ENCODE measurements at places on chromosomes 3 and 15.
A peak's percentile ranks its signal among the peaks of the same experiment; 100 is the strongest.

DNA sequence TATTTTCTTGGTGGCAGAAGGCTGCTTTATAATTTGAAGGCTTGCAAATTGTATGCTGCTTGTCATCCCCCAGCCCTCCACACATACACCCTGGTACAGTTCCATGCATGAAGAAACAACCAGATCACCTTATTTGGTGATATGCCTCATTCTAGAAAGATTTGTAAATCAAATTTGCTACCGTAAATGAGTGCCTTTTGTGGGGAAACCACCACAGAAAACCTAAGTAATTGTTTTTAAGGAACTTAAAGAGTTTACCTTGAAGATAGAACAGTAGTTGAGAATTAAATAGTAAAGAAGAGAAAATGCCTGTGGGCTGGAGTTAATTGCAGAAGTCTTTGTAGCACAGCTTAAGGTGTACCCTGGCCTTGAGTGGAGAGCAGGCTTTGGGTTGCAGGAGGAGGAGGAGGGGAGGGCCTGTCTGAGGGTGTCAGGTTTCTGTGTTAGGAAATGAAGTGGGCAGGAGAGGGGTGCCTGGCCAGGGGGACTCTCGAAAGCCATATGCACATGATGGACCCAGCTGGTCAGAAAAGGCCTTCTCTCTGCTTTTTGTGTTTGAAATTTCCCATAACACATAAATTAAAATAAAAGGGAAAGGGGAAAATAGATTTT is 6.9 kb downstream of the NIPA2 start:
- DNase-seq = no peak

GRCh38 chr3:177135841-177136492 is 61.3 kb downstream of the TBL1XR1 start:
- DNase-seq = no peak

DNA sequence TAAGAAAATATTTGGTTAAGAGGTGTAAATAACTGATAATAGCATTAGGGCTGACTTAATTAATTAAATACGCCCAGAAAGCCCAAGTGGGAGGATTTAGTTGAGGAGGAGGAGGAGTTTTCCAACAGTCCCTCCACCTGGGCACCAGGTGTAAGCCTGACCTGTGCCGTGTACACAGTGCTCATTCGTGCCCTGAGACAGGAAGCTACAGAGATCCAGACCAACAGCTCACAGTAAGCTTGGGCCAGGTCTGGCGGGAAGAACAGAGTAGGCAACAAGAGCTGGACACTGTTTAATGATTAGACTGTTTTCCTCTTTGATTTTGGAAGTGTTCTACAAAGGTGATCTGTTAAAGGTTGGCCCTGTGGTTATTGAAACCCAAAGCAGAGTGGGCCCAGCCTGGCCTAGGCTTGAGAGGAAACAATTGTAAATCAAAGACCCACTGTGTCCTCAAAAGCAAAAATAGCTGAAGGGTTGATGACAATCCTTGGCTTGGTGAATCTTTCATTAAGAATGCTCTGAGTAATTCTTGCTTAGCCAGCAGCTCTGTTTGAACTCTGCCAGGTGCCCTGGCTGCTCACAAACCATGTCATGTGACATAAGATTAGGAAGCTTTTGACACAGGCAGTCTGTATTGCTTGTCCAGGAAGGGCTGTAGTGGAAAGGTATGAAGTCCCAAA is 13.8 kb downstream of the SQOR start:
- DNase-seq = peak; percentile 40

- DNase-seq = no peak
Measured at GRCh38 chr3:128238184-128238489, 84.9 kb downstream of the EEFSEC start.

DNA sequence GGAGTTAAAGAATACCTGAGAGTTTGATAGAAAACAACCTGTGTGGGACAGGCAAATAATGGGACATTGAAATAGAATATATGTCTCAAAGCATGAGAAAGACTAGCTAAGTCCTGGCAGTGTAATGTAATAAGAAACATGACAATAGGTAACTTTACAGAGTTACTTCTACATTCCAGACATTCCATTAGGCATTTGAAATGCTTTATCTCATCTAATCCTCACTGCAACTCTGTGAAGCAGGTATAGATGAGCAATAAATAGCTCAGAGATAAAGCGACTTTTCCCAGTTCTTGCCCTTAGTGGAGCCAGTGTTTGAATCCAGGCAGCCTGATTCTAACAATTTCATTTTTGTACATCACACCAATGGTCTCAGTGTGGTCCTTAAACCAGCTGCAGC is 76.8 kb downstream of the CPNE4 start:
- no peak for DNase-seq

DNA sequence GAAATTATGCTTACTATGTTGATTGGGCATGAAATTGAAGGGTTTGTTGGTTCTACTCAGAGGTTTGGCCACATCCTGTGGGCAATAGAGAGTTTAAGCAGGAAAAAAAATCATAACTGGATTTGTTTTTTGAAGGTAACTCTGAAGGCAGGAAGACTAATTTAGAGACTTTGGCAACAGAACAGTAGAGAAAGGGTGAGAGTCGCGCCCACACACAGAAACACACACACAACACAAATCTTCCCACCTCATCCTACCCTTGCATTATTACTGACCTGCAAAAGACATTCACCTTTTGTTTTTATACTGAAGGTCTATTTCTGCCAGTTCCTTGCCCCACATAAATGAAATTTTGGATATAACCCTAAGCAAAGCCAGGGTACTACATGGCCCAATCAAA is 270.6 kb downstream of the TBL1XR1 start:
- DNase-seq = no peak

DNA sequence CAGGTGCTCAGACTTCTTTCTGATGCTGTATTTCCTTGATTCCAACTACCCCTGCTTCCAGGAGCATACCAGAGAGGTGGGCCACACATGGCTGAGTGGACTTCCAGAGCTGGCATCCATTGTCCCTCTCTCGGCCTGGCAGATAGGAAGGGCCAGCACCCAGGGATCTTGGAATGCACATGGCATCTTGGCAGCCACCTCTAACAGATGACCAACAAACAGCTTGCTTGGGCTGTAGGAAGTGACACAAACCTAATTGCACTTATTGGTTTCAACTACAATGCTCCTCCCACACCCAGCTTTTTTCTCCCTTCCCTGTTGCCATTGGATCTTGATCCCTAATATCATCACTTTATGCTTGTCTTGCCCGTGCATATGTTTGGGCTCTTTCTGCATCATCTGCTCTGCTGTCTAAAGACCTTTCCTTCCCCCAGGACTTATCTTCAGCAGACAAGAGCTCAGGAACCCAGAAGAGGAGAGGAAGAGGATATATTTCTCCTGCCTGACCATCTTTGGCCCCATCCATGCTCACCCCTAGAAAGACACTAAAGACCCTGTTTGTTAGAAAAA is 294.6 kb downstream of the NTRK3 start:
- no peak for DNase-seq

- no peak for DNase-seq
Measured at GRCh38 chr3:168813225-168813802, 717.6 kb upstream of the GOLIM4 start.

DNA sequence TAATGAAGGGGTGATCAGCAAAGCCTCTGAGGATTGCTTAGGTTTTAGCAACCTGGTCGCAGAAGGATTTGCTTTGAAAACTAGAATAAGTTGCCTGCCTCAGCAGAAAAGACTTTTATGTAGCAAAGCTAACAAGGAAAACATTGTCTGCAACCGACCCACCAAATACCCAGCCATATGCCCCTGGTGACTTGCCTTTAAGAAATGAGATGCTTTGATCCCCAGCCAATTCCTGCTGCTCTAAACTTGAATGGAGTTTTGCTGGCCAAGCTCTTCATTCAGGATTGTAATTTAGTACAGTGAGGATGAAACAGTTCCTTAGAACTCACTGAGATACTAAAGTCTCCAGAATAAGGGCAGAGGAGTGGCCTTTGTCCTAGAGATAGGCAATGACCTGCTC is 139.8 kb upstream of the PROK2 start:
- no peak for DNase-seq

GRCh38 chr15:73305331-73306211 is 63.2 kb downstream of the HCN4 start:
- DNase-seq = peak; percentile 37

GRCh38 chr3:128269006-128269775 is 115.9 kb downstream of the EEFSEC start:
- DNase-seq = no peak

GRCh38 chr3:61315871-61316270 is 64.6 kb upstream of the FHIT start:
- no peak for DNase-seq

DNA sequence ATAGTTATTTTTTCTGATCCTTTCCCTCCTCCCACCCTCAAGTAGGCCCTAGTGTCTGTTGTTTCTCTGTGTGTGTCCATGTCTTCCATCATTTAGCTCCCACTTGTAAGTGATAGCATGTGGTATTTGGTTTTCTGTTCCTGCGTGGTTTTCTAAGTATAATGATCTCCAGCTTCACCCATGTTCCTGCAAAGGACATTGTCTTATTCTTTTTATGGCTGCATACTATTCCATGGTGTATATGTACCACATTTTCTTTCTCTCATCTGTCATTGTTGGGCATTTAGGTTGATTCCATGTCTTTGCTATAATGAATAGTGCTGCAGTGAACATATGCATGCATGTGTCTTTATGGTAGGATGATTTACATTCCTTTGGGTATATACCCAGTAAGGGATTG is 145.7 kb upstream of the NR2E3 start:
- no peak for DNase-seq

DNA sequence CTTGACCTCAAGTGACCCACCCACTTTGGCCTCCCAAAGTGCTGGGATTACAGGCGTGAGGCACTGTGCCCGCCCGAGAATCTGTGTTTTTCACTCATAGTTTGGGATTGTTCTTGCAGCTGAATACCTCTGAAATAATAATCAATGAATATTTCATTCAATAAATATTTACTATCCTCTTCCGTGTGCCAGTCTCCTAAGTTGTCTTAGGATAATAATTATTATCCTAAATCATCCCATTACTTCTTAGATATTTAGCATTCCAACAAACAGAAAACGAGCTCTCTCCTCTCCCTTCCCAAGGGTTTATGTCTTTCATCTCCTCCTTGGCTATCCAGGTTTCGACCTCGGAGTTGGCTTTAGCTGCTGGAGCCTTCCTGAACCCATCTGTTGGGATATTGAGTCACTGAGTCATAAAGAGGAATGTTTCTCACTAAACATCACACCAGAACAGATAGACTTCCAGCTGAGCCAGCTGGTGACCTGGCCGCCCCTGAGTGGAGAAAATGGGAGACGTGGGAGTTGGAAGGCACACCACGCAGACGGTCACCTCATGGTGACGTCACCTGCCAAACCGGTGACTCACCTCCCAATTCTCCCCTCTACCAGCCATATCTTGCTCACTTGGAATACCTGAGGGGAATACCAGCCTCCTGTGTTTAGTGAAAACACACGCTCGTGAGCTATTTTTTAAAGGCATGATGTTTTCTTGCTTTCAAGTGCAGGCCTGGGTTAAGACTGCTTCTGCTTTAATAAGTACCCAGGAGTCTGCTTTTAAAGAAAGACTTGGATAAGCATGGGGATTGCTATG is 43.9 kb downstream of the BHLHE40 start:
- peak; percentile 99 for DNase-seq

- no peak for DNase-seq
Measured at GRCh38 chr3:37987315-37987697, 3.3 kb upstream of the VILL start.

GRCh38 chr15:80893777-80894176 is 95.8 kb downstream of the MESD start:
- no peak for DNase-seq

- peak; percentile 76 for DNase-seq
Measured at GRCh38 chr15:57541805-57542504, 49.7 kb upstream of the MYZAP start.

GRCh38 chr15:69454953-69455352 is 2.3 kb downstream of the RPLP1 start:
- DNase-seq = peak; percentile 50

DNA sequence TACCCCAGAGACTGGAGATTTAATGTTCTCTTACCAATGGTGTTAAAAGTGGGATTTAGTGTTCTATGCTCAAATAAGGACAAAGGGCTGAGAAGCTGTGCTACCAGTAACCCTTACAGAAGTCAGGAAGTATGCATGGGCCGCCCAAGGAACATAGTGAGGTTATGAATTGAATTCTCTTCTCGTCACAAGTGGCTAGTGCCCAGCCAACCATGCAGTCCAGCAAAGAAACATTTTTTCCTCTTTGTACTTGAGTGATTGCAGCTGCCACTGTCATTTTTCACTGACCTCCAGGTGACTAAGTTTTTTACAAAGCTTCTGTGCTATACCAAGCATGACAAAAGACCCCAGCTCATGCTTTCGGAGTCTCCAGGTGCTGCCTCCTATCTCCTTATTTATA is 110.6 kb upstream of the DCBLD2 start:
- no peak for DNase-seq

DNA sequence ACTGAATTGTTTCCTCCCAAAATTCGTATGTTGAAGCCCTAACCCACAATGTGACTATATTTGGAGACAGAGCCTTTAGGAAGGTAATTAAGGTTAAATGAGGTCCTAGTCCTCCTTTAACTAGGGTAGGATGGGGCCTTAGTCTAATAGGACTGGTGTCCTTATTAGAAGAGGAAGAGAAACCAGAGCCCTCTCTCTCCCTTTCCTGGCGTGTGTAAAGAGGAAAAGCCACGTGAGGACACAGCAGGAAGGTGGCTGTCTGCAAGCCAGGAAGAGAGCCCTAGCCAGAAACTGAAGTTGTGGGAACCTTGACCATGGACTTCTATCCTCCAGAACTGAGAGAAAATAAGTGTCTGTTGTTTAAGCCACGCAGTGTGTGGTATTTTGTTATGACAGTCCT is 94.3 kb downstream of the OXNAD1 start:
- DNase-seq = peak; percentile 61

- DNase-seq = peak; percentile 91
Measured at GRCh38 chr3:64023187-64023860, at the start of gene PSMD6. Gene PSMD6, minus strand, starts transcription at chr3:64023494. Its CDS starts 75 bp downstream, at chr3:64023419.

DNA sequence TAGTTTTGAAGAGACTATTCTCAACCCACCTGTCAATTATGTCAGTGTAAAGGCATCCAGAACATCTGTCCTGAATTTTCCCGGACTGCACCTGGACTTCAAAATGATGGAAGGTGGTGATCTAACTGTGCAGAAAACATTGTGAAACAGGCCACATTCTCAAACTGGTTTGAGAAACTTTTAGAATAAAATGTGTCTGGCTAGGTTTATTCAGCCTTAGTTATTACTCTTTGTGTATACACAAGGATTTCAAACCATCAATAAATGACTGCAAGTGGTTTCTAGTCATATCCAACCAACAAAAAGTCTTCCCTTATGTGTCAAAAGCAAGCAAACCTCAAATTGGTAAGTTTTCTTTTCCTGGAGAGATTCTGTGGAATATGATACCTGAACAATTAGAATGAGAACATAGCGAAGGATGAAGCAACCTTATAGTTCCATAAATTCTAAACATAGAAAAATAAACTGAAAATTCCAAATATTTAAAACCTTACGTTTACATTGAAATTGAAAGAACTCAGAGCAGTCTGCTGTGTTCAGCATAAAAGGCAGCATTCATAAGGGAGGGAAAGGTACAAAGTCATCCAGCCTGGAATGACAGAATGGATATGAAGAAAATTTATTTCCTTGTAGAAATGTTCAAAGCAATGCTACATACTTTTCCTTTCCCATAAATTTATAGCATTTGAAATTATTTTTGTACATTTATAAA is 306.6 kb upstream of the TGFBR2 start:
- DNase-seq = no peak

- DNase-seq = no peak
Measured at GRCh38 chr3:177108648-177109047, 88.6 kb downstream of the TBL1XR1 start.

Data from lung microvascular endothelial cell (primary cell).